ENCODE measurements at places on chromosomes 6 and 20.

- no peak for DNase-seq
Measured at GRCh38 chr6:89260310-89260709, 43.2 kb upstream of the GABRR1 start.

GRCh38 chr6:154878871-154879491 is 116.1 kb upstream of the TIAM2 start:
- DNase-seq: no peak

DNA sequence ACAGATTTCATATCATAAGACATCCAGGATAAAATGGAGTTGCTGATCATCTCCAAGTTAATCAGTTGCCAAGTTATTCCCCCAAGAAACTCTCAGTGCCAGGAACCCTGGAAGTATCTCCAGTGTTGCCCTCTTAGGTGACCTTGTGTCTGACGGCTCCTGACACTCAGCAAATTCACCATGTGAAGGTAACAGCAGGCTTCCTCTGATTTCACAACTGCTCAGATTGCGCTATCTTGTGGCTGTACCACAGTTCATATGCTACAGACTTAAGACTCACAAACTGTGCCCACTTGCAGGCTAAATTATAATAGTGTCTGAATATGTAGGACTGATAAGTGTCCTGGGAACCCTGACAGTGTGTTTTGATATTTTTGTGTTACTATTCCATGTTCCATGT is 186.6 kb upstream of the OPRM1 start:
- no peak for DNase-seq

- DNase-seq: no peak
Measured at GRCh38 chr20:34435589-34435988, 72.5 kb downstream of the ITCH start.

DNA sequence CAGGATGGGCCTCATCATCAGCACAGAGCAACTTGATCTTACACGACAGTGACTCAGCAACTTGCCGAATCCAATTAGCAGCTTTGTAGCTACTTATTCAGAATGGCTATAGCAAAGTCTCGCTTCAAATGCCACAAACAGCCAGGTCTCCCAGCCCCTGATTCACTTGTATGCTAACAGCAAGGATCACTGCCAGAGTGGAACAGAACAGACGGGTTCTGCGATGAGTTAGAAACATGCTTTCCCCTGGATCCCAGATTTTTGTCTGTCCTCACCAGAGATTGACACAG is 254.4 kb downstream of the NRN1 start:
- DNase-seq: no peak

DNA sequence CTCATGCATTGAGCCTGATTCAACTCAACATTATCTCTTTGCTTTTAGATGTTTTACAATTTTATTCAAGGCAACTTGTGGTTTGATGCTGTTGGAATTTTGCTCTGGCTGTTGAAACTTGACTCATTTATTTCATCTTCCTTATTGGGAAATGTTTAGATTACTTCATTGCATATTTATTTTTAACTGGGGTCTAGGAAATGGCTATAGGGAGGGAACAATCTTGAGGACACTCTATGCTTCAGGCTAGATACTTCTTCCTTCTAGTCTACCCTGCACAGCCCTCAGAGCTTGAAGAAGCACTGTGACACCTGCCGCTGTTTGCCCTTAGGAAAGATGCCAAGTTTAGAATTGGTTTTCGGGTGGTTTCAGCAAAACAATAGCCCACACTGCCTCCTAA is 183.4 kb downstream of the ADGRG6 start:
- DNase-seq: no peak

DNA sequence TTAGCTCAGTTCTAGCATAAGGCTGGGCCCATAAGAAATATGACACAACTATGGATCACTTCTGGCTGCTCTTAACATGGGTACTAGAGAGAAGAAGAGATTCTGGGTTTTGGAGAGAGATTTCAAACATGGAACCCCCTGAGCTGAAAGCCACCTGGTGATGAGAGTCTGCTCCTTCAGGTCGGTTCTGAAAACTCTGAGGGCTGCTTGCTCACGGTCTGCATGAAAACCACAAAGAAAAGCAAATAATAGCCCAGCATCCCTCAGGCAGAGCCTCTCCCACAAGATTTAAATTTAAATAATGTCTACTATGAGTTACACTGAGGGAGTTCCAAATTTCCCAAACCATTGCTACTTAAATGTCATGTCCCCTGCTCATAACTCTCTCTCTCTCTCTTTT is 301.5 kb downstream of the BMP7 start:
- DNase-seq: no peak

- DNase-seq: no peak
Measured at GRCh38 chr6:124577734-124578281, 384.4 kb upstream of the RNF217 start.

DNA sequence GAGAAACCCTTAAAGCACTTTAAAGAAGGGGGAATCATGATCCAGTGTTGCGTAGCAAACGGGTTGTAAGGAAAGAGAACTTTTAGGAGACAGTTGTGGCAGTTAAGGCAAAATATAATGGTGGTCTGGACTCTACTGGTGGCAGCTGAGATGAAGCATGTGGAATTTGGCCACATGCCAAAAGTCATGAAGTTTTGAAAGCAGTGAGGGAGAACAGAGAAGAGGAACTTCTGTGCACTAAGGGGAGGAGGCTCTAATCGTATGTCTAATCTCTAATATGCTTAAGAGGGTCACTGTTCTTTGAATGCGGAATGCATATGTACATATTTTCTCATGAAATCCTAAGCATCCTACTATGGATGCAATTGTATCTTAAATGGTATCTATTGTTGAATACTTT is 91.5 kb downstream of the RIMS1 start:
- DNase-seq: no peak

DNA sequence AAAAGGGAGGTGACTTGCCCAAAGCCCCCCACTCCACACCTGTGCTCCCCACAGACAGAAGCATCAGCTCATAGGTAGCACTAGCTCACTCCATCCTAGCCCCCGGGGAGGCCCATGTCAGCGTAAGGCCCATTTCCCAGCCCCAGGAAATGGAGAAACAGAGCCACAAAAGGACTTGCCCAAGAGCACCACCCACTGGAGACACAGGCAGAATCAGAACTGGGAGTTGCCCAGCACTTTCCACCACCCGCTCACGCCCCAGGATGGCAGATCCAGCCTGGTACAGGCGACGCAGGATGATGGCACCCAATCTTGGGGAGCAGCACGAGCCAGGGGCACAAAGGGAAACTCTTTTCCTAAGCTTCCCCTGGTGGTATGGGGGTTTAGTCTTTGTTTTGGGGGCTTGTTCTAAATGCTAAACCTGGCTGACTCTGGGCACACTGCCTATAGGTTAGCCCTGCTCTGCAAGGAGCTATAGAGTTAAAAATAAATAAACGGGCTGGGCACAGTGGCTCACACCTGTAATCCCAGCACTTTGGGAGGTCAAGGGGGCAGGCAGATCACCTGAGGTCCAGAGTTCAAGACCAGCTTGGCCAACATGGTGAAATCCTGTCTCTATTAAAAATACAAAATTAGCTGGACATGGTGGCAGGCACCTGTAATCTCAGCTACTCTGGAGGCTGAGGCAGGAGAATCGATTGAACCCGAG is 11.8 kb downstream of the C20orf203 start:
- no peak for DNase-seq

DNA sequence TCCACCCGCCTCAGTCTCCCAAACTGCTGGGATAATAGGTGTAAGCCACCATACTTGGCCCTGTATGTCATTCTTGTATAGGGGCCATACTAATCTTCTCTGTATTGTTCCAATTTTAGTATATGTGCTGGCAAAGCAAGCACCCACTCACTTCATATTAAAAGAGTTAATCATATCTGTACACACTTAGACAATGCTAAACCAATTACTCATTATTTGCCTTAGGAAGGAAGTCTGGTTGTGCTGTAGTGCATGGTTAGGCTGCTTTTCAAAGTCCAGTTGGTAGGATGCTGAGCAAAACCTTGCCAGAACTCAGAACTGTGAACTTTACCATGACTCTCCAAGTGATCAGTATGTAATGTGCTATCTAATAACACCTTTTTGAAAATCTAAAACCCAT is 88.6 kb downstream of the LIN28B start:
- no peak for DNase-seq

- DNase-seq: no peak
Measured at GRCh38 chr6:128672023-128672422, 151.6 kb upstream of the PTPRK start.

GRCh38 chr6:24272553-24272952 is 85.3 kb downstream of the DCDC2 start:
- no peak for DNase-seq

DNA sequence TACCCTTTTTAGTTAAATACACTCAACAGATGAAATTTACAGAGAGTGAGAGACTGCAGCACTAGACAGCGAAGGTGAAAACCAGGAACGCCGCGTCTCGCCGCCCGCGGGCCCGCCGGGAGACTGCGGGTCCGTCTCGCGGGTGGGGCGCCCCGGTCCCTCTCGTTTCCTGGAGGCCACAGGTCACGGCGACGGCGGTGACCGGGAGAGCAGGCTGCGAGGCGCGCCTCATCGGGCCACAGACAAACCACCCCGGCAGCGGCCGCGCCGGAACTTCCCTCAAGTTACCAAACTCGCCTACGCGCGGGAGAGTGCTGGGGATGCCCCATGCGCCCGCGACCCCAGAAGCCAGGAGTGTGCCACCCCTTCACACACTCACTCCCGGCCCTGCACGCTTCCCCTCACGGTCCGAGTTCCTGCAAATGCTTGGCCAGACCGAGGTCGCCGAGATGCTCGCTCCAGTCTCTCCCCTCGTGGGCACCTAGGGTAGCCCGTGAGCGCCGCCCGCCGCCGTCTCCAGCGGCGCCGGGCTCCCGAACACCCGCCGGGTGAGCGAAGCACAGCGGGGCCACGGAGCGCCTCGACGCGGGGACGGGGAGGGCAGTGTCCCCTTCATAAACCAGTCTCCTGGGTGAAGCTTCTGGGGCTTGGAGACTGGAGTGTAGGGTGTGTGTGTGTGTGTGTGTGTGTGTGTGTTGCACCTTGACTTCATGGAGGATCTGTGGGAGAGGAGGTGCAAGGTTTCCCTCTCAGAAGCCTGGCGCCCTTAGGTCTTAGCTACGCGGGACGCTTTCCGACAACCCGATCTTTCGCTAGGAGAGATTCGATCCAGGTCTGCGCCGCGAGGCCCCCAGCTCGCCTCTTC is 1.4 kb downstream of the BACH2 start:
- peak; percentile 77 for DNase-seq

DNA sequence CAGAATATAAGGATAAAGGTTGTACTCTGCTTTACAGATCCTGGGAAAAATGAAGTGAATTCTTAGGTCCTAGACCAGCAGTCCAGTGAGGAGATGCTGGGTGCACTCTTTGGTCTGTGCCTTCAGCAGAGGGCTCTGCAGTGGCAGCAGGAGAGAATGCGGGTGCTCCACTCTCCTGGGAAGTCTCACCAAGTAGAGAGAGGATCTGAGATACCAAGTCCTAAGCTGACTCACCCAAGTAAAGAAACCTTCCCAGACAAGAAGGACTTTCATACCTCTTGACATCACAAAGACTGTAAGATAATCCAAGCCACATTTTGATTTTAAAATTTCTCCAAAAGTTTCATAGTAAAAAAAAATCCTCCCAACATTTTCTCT is 116.9 kb upstream of the EMILIN3 start:
- no peak for DNase-seq

- no peak for DNase-seq
Measured at GRCh38 chr6:72522735-72523141, 99.1 kb upstream of the KCNQ5 start.

DNA sequence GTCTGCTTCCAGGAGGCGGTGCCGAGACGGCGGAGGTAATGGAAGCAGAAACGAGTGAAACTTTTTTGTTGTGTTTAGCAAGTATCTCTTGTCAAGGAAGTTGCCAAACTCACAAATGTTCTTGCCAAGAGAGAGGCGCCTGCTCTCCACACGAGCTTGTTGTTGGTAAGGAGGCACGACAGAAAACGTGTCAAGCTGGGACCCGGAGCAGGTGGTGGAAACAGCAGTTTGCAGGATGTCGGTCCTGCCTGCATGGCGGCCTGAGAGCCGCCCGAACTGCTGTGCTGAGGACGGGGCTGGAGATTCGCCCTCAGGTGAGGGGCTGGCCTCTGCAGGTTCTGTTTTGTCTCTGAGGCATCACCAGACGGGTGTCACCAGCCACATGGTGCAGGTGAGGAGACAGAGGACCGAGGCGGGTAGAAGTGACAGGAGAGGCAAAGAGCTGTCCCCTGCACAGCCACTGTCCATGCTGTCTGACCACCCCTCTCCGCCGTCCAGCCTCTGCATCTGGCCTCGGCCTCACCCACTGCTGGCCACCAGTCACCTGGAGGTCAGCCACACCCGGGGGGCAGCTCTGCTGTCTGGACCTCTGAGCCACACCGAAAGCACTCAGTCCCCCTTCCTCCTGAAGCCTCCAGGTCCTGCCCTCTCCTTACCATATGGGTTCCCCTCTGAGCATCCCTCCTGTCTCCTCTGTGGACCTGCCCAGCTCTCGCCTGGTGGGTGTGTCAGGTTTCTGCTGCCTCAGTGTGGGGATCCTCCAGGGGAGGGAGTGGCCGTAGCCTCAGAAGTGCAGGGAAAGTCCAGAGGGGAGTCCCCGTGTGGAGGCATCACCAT is 261.5 kb downstream of the TAF4 start:
- DNase-seq: no peak

- DNase-seq: no peak
Measured at GRCh38 chr6:25578538-25578937, 73.5 kb upstream of the SCGN start.

GRCh38 chr6:87561017-87561416 is 28.8 kb downstream of the RARS2 start:
- no peak for DNase-seq

GRCh38 chr20:40941133-40941610 is 87.5 kb upstream of the TOP1 start:
- DNase-seq: no peak

GRCh38 chr6:125821825-125822281 is 31.1 kb downstream of the NCOA7 start:
- DNase-seq: no peak

- DNase-seq: no peak
Measured at GRCh38 chr6:43608807-43609206, 20.3 kb downstream of the GTPBP2 start.

- DNase-seq: no peak
Measured at GRCh38 chr20:38799203-38799602, 6.3 kb upstream of the PPP1R16B start.

DNA sequence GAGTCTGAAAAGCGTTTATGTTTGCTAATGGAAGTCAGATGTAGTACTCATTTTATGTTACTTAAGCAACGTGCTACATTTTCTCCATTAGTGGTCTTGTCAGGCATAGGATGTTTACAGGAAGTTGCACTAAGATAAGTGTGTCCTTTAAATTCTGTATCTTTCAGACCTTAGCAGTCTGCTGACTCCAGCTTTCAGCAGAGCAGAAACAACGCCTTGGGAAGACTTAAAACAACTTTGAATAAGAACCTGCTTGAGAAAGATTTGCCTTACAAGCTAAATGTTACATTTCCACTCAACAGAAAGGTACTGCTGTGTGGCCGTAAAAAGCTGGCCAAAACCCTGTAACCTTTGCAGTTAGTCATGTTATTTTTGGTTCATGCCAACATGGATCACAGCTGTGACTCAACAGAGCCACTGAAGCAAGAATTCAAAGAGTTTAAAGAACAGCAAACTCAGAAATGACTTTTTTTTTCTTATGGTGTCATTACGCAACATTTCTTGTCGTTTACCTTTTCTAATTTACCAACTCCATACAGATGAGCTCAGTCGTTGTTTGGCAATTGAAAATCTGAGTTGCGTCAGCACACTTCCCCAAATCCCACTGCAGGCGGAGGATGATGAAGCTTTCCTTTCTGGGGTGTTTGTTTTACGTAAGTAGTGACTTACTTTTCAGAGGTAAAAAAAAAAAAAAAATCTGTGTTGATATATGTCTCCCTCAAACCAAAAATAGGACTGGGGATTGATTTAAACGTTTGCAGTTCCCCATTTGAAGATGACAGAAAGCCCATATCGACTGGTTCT is 27.9 kb upstream of the BMP6 start:
- no peak for DNase-seq

GRCh38 chr6:34393191-34393965 is 909 bp upstream of the NUDT3 start:
- no peak for DNase-seq
